ENCODE measurements at places on chromosomes 16 and 17.

GRCh38 chr17:8894202-8894671 lies 26.8 kb upstream of the PIK3R6 start:
- DNase-seq = no peak

GRCh38 chr17:30594223-30594952 lies 117.2 kb downstream of the GOSR1 start:
- DNase-seq = no peak

- no peak for DNase-seq
These were observed 101.2 kb downstream of the ZNF423 start for GRCh38 chr16:49754495-49755312.

DNA sequence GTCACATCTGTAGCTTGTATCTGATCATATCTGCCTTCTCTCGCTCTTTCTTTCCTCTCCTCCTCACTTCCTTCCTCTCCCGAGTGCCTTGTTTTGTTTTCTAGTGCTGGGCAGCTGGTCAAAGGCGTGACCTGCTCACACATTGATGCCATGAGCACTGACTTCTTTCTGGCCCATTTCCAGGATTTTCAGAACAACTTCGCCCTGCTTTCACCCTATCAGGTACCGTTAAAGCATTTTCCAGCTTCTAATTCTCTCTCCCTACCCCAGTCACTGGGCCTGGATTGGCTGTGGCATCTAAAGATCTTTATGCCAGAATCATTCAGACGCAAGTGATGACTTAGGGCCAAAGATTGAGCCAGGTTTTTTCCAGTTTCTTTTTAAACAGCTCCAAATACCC lies 55.5 kb downstream of the OTOA start:
- DNase-seq = no peak

DNA sequence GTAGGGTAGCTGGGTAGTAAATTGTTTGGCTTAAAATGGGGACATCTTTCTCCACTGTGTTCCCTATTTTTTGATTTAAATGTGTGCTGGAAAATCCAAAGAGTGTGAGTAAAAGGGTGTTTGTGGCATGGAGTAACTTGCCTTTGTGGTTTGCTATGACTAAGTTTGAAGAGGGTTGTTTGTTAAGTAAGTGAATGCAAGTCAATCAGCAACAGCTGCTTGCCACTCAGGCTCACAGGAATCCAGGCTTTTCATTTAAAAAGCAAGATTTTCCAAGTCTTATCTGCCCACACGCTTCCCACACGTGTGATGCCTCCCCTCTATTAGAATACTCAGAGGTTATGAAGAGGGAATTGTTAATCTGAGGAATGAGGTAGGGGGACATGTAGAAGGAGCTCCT lies 847.7 kb upstream of the RBFOX1 start:
- no peak for DNase-seq

GRCh38 chr17:76560877-76561221 lies 21.0 kb downstream of the PRCD start:
- no peak for DNase-seq

DNA sequence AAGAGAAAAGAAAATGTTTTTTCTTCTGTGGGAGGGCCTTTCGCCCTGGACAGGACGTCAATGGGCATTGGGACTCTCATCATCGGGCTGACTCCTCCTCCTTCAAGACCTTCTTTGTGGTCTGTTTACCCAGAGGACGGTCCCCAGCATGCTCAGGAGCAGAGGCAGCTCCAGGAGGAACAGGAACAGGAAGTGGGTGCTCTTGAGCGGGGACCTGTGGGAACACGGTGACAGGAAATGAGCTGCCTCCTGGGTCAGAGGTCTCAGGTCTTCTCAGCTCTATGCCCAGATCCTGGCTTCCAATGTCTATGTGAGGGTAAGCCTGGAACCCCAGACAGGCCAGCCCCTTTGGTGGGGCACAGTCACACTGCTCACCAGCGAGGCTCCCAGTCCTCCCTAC lies 12.2 kb downstream of the CD300LD start:
- no peak for DNase-seq

- no peak for DNase-seq
These were observed 113.3 kb downstream of the FTO start for GRCh38 chr16:53817117-53817755.

DNA sequence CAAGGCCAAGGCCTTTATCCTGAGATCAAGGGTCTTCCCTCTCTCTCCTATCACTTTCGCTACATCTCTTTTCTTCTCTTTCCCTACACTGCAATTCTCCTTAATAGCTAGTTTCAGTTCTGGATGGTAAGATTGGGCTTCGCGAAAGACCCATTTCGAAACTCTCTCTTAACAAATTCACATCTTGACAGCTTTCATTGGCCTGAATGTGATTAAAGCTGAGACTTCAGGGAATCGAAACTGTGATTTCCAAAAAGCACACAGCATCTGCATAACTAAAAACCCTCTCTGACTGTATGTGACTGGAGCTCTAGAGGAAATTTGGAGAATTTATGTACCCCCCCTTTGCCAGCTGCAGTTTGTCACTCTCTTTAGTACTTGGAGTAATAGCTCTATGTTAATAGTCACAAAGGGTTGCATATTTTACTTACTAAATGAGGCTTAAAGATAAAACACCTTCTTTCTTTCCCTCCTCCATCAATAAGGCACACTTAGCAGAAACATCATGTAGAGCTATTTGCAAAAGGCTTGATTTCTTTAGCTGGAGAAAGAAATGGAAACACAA lies 105.3 kb upstream of the FAM20A start:
- DNase-seq = no peak

- DNase-seq = no peak
These were observed 108.6 kb downstream of the XYLT1 start for GRCh38 chr16:17362183-17362582.

DNA sequence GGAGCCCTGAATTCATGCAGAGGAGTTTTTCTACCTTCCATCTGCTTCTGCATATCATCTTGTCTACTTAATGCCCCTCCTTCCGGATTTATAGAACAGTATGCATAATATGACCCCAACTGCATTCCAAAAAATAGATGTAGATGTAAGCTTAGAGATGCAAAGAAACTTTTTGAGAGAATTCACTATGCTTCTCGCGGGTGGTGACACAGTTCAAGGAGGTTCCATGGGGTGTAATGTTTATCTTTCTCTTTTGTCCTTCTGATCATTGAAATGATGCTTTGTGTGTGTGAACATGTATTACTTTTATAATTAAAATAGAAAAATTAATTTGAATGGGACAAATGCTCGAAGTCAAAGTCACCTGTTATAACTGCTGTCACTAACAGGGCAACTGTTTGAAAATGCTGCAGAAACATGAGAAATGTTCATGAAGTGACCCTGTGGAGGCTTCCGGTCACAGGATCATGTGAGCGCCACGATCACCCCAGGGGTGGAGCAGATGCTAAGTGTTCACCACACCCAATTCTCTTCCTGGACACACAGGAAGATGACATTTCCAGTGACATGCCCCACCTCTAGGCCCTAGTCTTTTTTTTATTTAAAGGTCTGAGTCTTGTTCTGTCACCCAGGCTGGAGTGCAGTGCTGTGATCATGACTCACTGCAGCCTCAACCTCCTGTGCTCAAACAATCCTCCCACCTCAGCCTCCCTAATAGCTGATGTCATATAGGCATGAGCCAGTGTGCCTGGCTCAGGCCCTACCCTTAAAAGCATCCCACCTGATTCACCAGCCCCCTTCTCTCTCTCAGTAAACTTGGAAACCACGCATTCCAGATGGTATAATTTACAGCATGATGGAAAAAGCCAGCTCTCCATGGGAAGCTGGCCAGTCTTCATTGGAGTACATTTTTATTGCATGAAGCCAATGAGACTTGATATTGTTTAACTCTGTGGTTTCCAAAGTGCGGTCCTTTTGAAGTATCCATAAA lies 21.0 kb upstream of the AGRP start:
- DNase-seq = peak; percentile 28

- DNase-seq = no peak
These were observed 50.8 kb upstream of the ZCCHC14 start for GRCh38 chr16:87543436-87544191.

GRCh38 chr16:19659554-19659953 lies 58.5 kb downstream of the KNOP1 start:
- DNase-seq = no peak

GRCh38 chr16:56608876-56609462 lies 585 bp downstream of the MT2A start:
- no peak for DNase-seq

DNA sequence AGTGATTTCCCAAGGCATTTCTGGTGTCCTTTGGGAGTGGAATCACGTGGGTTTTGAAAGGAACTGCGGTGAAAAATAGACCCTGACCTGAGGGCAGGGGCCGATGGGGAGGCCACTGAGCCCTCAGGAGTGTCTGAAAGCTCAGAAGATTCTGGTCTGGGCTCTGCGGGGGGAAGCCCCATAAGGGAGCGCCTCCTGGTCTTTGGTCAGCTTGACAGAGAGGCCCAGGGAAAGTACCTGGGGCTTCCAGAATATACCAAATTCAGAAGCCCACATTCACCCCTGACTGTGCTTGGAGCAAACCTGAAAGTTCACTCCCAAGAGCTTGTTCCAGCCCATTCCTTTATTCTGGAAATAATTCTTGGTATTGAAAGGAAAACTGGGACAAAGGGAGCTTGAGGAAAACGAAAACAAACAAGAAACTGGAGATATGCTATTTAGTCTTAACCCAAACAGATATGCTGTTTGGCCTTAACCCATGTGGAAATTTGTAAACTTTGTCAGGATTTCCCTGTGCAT lies 23.2 kb upstream of the NAGLU start:
- no peak for DNase-seq

DNA sequence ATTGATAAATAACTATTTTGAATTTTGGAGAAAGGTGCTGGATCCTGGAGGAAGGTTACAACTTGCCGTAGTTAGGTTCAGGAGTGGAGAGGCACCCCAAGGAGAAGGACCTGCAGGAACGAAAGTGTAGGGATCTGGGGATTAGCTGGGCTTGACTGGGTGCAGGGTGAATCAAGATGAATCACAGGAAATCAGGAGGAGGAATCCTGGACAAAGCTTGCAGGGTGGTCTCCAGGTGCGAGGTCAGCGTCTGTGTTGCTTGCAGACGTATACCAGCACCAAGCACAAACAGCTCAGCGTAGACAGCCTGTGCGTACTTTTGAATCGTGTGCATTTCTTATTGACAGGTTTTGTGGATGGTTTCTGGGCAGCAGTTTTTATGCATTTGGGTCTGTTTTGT lies 144.3 kb downstream of the MSI2 start:
- DNase-seq = no peak

DNA sequence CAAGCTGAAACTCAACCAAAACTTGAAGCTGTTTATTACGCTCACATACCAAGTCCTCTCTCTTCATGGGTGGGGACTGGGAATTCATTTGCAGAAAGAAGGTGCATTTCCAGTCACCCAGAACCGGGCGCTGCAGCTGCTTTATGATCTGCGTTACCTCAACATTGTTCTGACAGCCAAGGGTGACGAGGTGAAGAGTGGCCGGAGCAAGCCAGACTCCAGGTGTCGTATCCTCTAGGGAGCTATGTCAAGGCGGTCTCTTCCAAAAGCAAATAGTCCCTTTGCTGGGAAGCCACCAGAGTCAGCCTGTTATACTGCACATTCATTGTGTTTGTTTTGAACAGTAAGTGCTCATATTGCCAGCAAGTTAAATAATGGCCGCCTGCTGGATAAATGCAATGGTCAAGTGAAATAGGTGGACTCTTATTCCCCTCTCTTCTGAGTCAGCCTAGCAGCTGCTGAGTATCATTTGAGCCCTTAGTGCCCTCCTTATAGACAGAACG lies 12.7 kb downstream of the COG1 start:
- no peak for DNase-seq

DNA sequence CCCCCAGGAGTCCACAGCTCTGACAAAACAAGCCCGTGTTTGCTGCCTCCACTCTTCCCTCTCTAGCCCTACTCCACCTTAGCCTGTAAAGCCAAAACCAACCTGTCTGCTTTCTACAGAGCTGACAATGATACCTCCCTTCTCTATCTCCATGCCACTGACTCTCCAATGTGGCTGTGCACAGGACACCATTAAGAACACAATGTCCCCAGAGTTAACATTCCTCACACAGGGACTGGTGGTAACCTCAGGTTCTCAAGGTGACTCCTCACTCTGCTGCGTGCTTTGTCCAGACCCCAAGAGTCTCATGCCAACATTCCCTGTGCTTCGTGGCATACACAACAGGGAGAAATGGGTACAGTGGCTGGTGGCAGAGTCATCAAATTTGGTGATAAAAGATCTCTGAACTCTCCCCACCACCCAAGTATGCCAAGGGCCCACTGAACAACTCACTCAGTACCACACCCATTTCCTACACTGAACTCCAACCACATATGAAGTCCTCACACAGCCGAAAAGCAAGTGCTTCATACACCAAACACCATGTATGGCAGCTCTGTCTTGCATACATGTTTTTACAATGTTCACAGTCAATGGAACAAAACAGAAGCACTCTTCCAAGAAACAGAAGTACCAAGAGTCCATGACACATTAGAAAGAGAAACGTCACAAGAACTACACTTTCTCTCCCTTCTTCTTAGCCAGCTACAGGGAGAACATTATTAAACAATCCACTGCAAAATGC lies 21.1 kb downstream of the CSNK2A2 start:
- DNase-seq = no peak

DNA sequence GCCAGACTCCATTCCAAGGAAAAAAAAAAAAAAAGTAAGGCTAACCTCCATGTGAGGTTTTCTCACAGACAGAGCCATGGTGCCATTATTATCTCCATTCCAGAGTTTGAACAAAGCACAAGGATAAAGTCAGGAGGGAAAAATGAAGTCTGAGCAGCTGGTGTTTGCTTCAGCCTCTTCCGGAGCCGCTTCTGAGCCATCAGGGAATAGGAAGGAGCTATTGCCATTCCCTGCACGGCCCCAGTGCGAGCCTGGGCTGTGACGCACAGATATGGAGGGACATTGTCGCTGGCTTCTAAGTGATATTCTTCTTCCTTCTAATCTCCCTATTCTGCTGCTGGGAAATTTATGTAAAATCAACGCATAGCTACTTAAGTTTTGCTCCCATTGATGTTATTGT lies 69.5 kb upstream of the PIRT start:
- DNase-seq = no peak

GRCh38 chr16:88320947-88321634 lies 61.7 kb upstream of the ZNF469 start:
- no peak for DNase-seq

DNA sequence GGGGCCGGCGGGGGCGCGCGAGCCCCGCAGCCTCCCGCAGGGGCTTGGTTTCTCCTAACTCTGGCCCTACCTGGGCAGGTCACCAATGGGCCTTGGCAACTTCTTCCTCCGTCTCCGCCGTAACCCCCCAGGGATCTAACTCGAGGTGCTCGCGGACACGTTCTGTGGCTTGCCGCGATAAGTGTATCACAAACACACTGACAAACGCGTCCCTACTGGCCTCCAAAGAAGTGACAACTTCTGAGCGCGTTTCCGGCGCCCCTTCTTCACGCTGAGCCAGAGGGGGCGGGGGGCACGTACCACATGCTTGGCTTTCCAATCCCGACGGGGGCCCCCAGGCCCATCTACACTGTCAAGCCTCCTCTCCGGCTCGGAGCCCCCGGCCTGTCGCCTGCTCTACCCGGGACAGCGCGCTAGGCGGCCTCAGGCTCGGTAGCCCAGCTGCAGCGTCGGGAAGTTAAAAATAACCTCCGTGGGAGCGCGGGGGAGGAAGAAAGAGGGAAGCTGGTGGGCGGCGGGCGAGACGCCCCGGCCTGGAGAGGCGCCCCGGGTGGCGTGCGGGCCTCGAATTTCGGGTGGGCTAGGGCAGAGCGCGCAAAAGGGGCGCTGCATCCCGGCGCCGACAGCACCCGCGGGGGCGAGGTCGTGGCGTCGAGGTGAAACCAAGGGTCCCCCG lies 725 bp upstream of the SPHK1 start:
- peak; percentile 30 for DNase-seq

GRCh38 chr17:32878211-32878610 lies 1.3 kb upstream of the MYO1D start:
- DNase-seq = no peak
